NCI-H1436 (cell line): ENCODE measurements at places on chromosomes 2 and 18.

DNA sequence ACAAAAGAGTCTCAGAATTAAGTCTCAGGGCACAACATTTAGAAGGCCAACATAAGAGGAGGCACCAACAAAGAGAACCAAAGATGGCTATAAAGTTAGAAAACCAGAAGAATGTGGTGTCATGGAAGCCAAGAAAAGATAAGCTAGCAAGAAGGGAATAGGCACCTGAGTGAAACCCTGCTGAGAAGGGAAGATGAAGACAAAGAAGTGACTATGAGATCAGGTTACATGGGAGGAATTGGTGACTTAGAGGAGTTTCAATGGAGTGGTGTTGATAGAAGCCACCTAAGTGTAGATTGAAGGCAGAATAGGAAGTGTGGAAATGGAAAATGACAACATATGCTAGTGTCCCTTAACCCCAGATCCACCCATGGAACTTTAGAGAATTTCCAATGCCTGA is 327.6 kb upstream of the KCNJ3 start:
- DNase-seq, result no peak

- no peak for DNase-seq
Measured at GRCh38 chr2:158766524-158766923, 28.6 kb upstream of the DAPL1 start.

DNA sequence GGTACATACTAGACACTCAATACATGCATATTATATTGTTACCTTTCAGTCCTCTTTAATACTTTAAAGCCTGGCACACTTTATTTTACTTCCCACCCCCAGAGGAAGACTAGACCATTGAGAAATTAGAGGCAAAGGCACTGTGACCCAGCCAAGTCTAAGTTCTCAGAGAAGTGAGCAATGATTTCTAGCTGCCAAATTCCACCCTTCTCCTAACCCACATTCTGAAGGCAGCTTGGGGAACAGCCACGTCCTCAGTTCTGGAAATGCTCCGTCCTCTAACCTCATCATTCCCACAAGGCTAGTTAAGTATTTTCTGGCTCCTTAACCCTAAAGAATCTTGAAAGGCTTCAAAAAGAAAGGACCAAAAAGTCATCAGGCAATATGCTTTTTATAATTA is 86.6 kb downstream of the COL5A2 start:
- no peak for DNase-seq

DNA sequence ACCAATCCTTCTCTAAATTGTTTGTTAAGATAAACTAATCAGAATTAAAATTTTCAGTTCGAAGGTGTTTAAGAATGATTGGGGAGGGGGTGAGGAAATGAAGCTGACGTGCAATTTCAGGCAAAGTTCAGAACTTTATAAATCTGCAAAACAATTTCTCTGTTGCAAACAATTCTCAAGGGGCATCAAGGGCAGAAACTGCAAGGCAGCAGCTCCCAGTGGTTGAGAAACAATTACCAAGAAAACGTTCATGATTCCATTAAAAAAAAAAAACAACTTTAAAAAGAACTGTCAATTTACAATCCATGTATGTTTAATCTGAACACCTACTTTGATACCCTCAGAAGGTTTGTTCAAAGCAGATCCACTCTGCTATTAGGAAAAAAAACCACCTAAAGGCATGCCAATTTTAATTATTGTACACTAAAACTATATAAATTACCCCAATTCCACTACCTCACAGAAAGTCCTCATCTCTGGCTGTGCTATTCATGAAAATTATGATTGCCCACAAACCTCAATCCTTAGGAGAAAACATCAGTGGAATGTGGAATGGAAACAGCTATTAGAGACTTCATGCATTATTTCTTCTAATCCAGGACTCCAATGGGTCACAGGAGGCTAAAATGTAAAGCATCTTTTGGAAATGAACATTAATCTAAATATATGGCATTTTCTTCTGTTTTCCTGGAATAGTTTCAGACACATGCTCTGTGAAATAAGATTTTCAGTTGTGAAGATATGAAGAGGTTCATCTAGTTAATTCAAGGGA is 119.9 kb upstream of the ACVR1C start:
- no peak for DNase-seq

- DNase-seq, result peak; percentile 14
Measured at GRCh38 chr2:199739413-199740110, 111.4 kb downstream of the FTCDNL1 start.

DNA sequence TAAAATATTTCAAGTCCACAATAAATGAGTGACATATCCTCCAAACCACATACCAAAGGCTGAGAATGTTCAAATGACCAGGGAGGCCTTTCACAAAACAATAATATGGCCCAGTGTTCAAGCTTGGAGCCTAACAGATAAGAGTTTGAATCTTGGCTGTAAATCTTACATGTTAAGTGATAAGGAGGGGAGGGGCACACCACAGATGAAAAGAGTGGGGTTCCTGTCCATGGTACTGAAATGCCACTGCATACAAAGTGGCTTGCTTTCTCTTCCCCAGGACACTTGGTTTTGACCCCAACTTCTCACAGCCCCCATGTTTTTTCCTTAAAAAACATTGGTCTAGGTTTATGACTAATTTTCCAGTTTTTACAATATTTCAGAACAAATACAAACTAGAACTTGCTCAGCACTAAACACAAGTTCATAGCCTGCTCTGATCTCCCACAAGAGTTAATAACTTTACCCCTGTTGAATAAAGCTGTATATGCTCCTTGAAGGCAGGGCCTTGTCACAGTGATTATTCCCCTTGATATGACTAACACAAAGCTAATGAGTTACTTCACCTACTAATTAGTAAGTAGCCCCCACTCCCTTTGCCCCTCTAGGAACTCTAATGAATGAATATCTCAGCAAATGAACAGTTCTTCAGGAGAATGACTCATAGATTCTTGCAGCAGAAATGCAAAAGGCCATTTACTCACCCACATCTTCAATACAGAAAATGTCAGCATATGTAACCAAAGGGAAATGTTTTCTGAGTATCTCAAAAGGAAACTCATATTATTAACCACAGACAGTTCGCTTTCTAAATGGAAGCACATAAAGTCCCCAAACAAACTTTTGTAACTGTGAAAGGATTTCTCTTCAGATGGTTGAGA is 142.2 kb downstream of the SATB2 start:
- no peak for DNase-seq

- DNase-seq, result no peak
Measured at GRCh38 chr2:121613774-121614173, 35.5 kb downstream of the CLASP1 start.

DNA sequence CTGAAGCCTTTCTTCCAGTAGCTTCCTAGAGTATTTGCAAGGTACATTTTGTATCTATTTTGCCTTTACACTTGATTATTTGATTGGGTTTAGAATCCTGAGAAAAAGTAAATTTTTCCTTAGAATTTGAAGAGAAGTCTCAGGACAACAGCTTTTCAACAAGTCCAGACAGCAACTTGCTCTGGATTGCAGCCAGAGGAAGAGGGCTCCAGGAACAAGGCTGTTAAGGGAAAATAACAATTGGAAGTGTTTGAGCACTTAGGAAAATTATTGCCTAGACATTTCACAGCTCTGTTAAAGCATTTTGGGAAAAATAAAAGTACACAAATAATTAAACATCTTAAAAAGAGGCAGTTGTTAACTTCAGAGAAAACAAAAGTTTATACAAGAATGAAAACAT is 58.3 kb upstream of the RAPGEF4 start:
- DNase-seq, result no peak

GRCh38 chr2:12606472-12607000 is 110.2 kb upstream of the TRIB2 start:
- DNase-seq, result no peak

- DNase-seq, result no peak
Measured at GRCh38 chr2:197088694-197089093, 162.2 kb upstream of the PGAP1 start.

DNA sequence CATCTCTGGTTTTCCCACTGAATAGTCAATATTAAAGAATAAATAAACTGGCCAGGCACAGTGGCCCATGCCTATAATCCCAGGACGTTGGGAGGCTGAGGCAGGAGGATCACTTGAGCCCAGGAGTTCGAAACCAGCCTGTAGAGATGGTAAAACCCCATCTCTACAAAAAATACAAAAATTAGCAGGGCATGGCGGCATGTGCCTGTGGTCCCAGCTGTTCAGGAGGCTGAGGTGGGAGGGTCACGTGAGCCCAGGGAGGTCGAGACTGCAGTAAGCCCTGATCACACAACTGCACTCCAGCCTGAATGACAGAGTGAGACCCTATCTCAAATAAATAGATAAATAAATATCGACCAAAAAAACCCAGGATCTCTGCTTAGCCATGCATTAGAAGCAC is 50.2 kb upstream of the BIN1 start:
- DNase-seq, result no peak

GRCh38 chr2:118880501-118880900 is 33.1 kb upstream of the EN1 start:
- DNase-seq, result no peak

GRCh38 chr2:65380255-65380654 is 52.1 kb downstream of the SPRED2 start:
- no peak for DNase-seq

DNA sequence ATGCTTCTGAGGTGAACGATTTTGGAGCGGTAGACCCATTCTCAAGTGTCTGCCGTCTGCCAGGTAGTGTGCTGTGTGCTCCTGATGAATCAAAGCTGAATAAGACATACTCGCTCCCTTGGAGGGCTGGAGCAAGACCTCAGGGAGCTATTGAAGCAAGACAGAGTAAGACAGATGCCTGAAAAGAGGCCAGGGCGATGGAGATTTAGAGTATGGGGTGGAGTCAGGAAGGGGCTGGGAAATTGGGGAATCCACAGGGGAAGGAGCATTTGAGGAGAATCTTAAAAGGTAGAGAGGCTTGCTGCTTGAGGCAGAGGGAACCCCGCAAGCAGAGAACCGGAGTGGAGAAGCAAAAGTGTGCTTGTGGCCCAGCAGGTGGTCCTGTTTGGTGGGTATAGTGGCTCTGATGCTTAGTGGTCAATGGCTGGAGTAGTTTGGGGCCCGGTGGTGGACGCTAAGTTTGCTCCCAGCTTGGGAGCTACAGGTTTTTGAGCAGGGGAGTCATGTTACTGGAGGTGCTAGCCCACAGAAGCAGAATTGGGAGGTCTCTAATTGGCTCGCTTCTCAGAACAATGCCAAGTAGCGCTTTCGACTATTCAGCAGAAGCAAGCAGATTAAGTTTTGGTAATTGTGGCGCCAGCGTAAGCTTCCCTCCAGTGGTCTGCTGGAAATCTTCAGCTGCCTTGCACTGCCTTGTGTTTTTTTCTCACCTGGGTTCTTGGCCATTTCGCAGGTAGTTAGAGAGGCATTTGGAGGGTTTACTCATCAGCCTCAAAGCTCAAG is 2.0 kb downstream of the CNNM4 start:
- DNase-seq, result peak; percentile 27

DNA sequence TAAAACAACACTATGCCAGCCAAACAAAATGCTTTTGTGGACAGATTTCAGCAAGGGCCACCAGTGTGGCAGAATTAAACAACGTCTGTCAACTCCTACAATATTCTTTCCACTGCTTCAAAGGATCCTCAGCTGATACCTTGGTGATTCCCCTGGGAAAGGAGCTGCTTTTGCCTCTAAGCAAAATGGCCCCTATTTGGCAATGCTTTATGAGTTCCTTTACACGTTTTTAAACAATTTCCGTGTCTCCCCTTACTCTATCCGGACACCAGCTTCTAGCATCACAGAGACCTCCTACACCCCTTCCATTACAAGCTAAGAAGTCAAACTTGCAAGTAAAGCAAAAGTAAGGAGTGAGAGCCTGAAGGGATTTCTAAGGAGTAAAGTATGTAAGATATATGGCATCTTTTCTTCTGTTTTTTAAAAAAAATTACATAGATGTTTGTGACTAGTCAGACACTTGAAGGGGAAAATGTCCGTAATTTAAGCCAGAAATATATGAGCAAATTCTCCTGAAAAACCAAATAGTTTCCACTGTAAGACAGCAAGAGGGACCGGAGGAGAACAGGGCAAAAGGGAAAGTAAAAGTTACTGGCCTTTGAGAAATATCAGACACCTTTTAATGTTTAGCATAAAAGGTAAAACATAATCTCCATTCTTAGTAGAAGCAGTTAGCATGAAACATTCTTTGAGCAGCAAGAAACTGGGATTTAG is 1.9 kb downstream of the SOS1 start:
- DNase-seq, result peak; percentile 2

GRCh38 chr2:184481865-184482264 is 116.5 kb upstream of the ZNF804A start:
- DNase-seq, result no peak

- DNase-seq, result no peak
Measured at GRCh38 chr2:75003276-75003675, 44.8 kb downstream of the POLE4 start.

- DNase-seq, result peak; percentile 61
Measured at GRCh38 chr2:98730707-98731040, 258 bp downstream of the MGAT4A start.

DNA sequence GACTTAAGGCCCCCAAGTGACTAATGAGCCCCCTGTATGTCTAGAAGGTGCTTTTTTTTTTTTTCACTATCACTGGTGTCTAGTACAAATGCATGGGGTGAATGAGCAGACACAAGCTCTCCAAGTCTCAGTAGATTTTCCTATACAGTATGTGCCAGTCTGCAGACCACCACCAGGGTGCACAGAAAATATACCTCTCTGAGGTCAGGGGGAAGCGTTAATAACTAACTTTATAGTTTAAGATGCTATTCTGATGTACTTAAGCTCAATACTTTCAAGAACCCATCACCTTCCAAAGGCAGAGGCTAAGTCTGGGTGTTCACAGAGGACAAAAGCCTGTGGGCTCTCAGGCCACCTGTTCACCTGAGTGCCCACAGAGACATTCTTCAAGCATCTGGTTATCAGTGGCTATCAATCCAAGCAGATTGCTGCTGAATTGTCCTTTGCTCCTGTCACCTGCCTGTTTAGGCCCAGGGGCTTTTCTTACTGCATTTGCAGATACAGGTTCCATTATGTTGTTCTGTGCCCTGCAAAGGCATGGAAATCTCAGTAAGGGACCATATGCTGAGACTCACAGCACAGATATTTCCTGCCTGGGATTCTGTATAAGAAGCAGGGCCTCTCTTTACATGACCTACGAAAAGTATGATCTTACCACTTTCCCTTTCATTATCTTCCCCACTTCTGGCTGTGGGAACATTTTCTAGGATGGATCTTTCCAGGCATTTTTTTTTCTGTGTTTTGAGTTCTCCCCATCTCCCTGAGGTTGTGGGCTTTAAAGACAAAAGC is 534.6 kb downstream of the TNS1 start:
- DNase-seq, result no peak

DNA sequence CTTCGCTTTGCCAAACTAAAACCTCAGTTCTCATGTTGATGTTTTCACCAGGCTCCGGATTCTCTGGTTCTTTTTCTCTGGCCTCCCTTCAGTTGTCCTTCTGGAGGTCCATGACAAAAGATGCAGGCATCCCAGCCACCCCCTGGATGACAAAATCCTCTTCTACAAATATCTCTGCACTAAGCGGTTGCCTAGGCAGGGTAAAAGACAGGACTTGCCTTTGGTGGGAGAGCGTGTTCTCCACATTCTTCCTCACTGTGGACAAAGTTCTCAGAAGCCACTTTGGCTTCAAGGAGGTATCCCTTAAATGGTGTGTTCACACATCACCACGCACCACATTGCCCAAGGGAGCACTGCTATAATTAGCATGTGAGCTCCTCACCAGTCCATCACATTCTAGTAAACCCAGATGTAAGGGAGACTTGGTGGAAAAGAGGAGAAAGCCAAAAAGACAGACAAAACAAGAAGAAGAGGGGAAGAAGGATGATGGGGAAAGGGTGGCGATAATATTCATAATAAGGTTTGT is 23.6 kb upstream of the MRPL33 start:
- DNase-seq, result no peak
